Caco-2 (cell line): ENCODE measurements at places on chromosomes 1 and 21.

- DNase-seq, result no peak
These were observed 28.1 kb downstream of the MDM4 start for GRCh38 chr1:204544321-204544720.

DNA sequence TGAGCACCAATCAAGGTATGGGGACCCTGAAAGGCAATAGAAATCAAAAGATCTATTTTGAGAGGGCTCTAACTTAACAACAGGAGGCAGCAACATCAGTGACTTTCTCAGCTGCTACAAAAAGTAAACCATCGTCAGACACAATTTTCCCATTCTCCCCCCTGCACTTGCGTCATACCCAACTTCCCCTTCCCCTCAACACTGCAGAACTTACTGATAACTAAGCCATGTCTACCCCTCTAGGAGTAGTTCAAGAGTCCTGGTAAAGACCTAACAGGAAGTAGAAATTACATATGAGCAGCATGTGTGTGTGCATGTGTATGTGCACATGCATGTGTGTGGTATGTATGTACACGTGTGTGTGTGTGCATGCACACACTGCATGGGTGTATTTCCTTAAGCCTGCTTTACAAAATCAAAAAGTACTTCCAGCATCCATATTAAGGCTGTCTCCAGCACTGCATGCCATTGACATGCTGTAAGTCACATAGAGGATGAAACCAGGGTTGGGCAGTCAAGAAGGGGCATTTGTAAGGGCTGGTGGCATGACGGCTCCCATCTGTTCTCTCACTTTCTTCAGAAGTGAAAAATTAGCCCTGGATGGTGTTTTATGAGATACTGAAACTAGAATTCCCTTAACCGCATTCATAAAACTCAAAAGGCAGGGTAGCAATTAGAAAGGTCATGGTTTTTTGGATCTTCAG, 460.1 kb upstream of the RUNX1 start:
- DNase-seq, result no peak

- DNase-seq, result no peak
These were observed 1128.1 kb downstream of the BRINP3 start for GRCh38 chr1:189349607-189350006.

- DNase-seq, result no peak
These were observed 15.1 kb upstream of the CDC42BPA start for GRCh38 chr1:227333423-227333822.

- DNase-seq, result no peak
These were observed 1.2 kb upstream of the LHX8 start for GRCh38 chr1:75132812-75133619.

GRCh38 chr1:29772584-29773100, 536.3 kb downstream of the PTPRU start:
- no peak for DNase-seq

GRCh38 chr21:46213620-46214286, 14.8 kb downstream of the LSS start:
- DNase-seq, result no peak

- DNase-seq, result no peak
These were observed 8.2 kb downstream of the LPAR3 start for GRCh38 chr1:84884671-84885389.

GRCh38 chr1:3121401-3122210, 52.6 kb downstream of the PRDM16 start:
- DNase-seq, result no peak

DNA sequence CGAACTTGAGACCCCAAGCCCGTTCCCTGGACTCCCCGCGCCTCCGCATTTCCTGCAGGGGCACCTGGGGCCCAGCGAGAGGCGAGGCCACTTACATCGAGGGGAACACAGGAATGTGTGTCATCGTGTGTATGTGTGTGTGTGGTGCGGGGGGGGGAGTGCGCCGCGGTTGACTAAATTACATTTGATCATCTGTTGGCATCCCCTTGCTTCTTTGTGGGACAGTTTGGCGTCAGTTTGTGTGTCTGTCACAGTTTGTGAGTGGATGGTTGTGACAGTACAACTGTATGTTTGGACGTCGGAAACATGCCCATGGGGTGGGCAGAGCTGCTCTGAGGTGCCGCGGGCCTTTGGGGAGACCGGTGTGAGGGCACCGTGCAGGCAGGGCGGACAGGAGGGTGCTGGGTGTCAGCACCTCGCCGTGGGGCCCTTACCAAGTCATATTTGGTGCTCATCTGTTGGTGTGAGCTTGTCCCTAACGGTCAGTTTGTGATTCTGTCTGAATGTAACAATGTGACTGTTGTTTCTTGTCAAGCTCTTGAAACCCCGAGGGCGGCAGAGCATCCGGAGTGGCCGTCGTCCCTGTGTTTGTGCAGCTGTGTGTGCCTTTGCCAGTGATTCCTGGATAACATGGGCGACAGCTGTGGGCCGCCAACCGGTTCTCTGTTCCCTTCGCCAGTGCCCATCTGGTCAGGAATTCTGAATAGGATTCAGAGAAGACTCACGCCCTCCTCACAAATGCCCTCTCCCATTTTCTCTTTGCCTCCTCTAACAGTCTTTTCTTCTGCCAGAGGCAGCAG, 899 bp downstream of the OPRD1 start:
- DNase-seq, result no peak

GRCh38 chr1:56654126-56654923, 9.2 kb downstream of the PRKAA2 start:
- DNase-seq, result no peak
